ENCODE measurements at places on chromosomes 3 and 15.

DNA sequence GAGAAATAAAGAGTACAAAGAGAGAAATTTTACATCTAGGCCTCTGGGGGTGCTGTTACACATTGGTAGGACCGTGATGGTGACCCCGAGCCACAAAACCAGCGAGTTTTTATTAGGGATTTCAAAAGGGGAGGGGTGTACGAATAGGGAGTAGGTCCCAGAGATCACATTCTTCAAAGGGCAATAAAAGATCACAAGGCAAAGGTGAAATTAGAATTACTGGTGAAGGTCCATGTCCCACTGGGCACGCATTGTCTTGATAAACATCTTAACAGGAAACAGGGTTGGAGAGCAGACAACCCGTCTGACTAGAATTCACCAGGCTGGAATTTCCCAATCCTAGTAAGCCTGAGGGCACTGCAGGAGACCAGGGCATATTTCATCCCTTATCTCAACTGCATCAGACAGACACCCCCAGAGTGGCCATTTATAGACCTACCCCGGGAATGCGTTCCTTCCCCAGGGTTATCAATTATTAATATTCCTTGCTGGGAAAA lies 4.3 kb downstream of the IRAK2 start:
- no peak for DNase-seq

DNA sequence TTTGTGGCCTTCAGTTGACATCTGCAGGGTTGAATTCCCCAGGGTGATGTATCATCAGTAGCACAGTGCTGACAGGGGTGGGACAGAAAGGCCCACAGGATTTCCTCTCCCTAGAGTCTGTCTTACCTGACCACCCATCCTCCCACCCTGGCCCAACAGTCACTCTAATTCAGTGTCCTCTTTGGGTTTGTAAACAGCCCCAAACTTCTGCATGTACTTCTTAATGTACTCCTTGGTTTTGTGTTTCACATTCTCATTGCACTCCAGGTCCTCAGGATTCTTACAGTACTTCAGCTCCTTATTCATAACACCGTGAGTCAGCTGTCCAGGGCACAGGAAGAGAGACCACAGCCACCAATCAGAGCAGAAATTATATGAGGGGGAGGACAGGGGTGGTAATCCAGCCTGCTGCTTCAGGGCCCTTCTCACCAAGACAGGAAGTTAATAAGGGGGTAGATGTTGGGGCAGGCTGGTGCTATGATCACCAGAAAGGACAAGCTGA lies 37.5 kb downstream of the NBEAL2 start:
- DNase-seq, result no peak

DNA sequence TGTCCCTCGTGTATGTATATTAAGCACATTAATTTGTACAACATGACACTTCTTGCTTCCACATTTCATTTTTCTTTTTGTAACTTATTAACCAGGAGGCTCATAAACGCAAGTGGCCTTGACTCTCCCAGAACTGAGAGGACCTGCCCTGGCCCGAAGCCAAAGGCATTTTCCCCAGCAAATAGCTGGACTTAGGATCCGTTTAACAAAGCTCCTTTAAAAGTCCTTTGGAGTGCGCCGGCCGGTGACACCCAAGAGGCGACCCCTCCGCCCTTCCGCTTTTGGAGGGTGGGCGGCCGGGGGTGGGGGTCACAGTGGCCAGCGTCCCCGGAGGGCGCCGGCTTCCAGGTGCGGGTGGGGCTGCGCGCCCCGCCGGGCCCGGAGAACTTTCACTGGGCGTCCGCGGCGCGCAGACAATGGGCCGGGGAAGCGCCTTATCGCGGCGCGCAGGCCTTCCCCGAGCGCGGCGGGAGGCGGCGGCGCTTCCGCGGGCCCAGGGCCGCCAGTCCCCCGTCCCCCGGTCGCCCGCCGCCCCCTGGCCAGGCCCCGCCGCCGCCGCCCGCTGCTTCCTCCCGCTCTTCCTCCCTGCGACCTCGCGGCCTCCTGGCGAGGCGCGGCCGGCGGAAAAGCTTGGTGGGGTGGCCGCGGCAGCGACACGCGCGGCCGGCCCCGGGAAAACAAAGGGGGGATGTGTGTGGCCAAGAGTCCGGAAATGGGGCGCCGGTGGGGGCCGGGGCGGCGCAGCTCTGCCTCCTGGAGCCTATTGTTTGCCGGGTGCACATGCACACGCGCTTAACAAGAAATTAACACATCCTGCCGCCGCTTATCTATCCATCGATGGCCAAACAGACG lies 613.4 kb downstream of the MCTP2 start:
- DNase-seq, result peak; percentile 38

DNA sequence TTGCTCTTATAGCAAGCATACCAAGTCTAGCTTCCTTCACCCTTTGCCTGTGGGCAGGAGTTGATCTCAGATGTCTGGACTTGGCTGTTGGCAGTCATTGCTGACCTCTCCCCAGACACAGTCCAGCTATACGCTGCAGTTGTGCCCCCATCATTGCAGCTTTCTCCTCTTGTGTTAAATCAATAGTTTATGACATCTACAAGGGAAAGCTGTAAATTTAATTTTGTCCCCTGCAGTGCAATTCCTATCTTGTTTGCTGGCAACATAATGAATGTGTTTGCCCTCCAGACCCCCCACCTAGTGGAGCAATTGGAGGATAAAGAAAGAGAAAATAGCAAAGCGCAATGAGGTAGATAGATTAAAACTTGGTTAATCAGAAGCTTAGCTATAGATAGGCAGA lies 280.2 kb downstream of the LSAMP start:
- DNase-seq, result no peak

DNA sequence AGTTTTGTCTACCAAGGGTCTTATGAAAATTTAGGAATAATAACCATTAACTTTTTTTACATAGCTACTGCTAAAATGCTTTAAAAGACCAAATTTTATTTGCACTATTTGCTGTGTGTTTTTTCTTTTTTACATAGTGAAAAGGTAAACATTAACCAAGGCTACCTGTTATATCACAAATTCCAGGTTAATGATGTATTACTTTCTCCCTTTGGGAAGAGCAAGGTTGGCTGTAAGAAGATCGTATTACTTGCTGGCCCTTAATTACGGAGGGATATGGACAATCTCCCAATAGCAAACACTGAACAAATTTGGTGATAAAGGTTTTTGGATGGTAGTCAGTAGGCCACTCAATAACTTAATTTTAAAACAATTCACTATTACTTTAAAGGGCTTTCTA lies 22.4 kb downstream of the LRRC58 start:
- no peak for DNase-seq

DNA sequence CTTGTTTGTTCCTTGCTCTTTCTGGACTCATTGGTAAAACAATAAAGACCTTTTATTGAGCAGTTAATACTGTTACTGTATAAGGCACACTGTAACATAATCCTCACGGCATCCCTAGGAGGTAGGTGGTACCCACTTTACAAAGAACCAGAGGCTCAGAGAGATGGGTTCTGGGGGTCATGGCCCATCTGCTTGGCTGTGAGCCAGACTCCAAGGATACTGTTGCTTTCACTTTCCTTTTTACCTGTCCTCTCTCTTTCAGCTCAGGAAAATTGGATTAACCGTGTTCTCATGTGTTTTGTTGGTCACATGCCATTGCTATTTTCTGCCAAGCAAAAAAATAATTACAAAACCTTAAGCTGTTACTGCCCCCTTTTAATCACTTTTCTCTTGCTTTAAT lies 34.8 kb upstream of the FILIP1L start:
- DNase-seq, result no peak

DNA sequence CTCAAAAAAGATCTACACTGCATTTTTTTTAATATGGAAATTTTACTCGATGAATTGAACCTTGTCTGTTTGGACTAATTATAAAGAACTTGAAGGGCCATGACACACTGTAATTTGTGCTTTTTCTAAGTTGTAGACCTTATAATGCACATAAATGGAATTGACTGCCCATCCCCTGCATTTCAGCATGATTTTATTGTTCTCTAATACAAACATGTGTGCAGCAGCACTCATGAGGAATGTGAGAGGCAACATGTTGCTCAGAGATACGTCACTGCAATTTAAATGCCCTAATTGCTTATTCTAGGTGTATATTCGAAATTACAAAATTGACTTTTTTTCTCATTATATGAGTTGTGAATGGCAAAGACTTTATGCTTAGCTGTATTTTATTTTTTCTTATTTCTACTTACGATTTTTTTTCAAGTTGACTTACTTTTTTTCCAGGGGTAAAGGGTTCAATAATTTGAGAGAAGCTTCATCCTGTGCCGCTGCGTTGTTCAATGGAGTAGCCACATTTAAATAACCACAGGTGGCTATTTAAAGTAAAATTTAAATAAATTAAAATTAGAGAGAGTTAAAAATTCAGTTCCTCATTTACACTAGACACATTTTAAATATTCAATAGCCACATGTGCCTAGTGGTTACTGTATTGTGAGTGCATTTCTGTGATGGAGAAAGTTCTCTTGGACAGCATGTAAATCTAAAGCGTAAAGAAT lies 1346.4 kb downstream of the ROBO1 start:
- DNase-seq, result no peak

DNA sequence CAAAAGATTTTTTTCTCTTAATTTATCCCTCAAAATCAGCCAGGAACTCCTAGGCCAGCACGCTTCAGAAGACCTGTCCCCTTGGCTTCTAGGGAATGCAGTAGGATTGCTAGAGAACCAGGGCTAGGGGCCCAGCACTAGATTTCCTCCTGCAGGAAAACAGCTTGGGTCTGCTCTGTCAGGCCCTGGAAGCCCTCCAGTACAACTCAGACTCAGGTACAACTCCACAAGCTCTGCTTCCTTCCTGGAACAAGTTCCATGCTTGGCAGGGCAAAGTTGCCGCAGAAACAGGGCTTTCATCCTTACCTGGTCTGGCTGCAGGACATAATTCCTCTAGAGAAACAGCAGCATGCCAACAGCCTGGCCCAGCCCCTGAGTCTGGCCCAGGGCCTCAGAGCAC lies 96.1 kb upstream of the CTNNB1 start:
- no peak for DNase-seq

DNA sequence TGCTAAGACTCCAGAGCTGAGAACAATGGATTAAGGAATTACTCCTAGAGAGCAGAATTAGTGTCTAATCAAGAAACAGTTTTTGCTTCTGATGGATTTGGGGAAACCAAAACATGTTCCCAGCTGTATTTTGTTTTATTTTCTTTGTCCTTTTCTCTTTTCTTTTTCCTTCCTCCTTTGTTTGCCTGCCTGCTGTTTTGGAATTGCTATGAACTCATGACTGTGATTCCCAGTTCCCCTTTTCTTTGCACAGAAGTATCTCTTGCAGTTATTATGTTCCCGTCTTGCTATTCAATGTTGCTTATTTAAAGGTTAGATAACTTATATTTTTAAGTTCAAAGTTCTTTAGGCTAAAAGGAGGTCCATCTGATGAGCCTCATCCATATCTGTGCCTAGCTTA lies 77.0 kb upstream of the GBE1 start:
- no peak for DNase-seq

Measured in NCI-H526 (cell line).